Stimulated activated CD4-positive, alpha-beta T cell treated with anti-CD3 and anti-CD28 coated beads, Interleukin-4, amount 100 ng/mL, for 48 hours (primary cell): ENCODE measurements at places on chromosomes 11 and 22.

DNA sequence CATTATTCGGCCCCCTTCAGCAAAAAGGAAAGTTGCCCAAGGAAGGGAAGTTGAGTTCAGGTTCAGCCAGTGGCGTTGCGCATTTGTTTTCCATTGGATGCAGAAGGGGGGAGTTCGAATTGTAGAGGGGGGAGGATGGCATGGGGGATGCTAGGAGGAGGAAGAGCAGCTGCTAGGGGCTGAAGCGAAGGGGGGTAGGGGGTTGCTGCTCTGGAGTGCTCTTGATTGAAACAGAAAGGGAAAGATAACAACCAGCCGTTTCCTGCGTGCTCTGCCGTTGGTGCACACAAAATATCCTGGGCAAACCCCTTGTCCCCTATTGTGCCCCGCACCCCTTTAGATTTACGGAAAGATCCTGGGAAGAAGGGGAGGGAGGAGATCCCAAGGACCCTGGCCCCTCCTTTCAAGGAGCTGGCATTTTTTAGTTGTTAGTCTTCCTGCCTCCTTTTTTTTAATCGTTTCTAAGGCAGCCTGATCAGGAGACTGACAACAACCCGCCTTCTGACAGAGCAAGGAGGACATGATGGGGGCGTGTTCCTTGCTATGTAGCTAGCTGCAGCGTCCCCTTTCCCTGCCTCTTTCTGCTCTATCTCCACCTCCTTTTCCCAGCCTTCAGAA, 2.1 kb downstream of the KMT2A start:
- peak; percentile 28 for DNase-seq

DNA sequence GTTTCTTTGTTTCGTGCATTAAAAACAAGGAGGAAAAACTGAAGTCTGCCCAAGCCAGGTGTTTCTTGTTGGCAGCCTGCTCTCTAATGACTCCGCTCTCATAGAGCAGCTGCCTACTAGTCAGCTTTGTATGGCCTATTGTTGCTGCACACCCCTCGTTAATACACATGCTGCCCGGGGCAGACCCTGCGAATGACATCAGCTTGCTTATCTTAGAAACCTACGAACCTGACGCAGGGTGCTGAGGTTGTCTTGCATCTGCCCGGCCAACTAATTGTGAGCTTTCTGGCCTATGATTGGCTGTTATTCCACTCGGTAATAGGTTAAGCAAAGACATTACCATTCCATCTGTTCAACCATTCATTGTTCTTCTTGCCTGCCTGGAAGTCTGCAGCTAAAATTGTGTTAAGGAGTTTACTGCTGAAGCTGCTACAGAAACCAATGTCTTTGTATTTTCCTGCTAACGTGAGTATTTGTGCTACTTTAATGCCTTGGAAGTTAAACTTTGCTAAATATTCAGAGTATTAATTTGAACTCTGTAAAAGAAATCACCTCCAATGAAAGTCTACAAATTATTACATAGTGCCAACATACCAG, 37.5 kb downstream of the ZC3H12C start:
- DNase-seq, result no peak

- no peak for DNase-seq
Observed at GRCh38 chr11:99176430-99176829, 155.7 kb downstream of the CNTN5 start.

- no peak for DNase-seq
Observed at GRCh38 chr22:17228725-17229126, 9.5 kb upstream of the ADA2 start.

GRCh38 chr11:86869966-86870570, 69.7 kb downstream of the PRSS23 start:
- DNase-seq, result peak; percentile 10

DNA sequence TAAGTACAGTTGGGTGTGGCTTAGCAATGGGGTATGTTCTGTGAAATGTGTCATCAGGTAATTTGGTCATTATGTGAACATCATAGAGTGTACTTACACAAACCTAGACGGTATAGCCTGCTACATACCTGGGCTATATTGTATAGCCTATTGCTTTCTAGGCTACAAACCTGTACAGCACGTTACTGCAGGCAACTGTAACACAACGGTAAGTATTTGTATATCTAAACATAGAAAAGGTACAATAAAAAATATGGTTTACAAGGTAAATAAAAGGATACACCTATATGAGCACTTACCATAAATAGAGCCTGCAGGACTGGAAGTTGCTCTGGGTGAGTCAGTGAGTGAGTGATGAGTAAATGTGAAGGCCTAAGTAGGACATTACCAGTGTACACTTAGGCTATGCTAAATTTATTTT, 73.1 kb upstream of the GDPD4 start:
- no peak for DNase-seq

GRCh38 chr11:80523057-80523456, 1082.2 kb upstream of the TENM4 start:
- no peak for DNase-seq

DNA sequence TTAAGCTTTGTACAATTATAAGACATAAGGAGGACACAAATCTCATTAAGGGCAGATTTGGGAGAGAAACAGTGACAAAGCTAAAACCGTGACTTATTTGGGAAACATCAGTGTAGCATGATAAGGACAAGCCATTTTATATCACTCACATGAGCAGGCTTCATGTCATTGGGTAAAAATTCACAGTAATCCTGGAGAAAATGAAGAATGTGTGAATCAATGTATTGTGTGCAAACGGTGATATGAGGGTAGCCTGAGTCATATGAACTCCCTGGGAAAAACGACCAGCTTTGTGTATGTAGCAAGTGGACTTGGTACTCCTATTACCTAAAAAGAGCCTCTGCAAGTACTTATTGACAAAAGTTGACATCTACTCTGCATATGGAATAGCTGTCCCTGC, 6.0 kb upstream of the TRIM34 start:
- DNase-seq, result no peak

DNA sequence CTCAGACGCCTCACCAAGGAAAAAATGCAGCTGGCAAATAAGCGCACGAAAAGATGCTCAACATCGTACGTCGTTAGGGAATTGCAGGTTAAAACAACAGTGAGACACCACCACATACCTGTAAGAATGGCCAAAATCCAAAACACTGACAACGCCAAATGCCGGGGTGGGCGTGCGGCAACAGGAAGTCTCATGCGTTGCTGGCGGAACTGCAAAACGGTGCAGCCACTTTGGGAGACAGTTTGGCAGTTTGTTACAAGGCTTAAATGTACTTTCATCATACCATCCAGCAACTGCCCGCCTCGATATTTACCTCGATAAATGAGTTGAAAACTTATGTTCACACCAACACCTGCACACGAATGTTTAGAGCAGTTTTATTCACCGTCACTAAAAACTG, 7.5 kb upstream of the CTSD start:
- no peak for DNase-seq

DNA sequence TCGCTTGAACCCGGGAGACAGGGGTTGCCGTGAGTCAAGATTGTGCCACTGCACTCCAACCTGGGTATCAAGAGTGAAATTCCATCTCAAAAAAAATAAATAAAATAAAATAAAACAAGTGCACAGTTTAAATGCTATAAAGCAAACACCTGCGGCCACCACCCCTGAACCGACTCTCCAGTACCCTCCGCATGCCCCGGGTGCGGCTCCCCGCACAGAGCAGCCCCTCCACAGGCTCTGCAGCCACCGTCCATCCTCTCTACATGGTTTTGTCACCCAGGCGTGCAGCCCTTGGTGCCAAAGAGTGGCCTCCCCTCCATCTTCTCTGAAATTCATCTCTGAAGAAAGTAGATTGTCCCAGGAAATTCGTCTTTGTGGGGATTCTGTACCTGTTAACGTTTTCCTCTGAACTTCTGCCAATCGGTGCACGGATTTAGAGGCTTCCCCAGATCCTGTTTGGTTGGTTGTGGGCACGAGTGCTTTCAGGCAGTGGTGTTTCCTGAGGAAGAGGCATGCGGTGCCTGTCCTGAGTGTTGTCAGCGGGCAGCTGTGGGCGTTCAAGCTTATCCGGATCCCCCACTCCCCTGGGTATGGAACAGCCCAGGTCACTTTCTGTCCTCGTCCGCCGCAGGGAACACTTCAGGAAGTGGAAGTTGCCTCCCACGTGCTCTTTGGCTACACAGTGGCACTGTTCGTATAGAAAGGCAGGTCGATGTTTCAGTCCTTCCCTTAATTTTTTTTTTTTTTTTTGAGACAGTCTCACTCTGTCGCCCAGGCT, 4.1 kb downstream of the MIOX start:
- no peak for DNase-seq

DNA sequence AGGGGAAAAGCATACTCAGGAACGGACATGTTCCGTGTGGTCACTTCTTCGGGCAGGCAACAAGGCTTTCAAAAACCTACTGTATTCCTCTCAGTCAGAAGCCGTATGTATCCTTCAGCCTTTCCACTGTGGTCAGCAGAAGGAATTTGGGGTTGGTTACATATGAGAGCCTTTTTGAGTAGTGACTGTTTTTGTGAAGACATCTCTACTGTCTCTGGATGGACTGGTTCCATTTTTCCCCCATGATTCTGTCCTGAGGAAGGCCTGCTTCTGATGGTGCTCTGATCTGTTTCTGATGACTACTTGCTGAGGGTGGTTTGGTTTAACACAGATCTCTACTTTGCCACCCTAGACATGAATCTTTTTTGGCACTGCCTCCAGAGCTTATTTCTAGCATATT, 63.7 kb upstream of the HORMAD2 start:
- no peak for DNase-seq

DNA sequence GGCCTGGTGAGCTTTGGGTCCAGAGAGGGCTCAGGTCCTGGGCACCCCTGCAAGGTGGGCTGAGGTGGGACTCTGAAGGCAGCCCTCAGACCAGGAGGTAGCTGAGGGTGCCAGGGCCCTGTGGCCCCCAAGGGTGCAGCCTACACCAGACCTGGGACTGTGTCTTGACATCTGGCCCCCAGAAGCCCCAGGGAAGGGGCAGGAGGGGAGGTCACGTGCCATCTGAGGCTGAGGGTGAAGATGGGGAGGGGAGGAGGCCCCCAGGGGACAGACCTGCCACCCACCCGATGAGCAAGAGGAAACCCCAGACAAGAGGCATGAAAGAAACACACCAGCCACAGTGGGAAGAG, 520.2 kb downstream of the BRD1 start:
- DNase-seq, result no peak

- no peak for DNase-seq
Observed at GRCh38 chr11:131817687-131818188, 447.3 kb downstream of the NTM start.

GRCh38 chr22:49073873-49074417, 753.7 kb downstream of the BRD1 start:
- DNase-seq, result no peak

DNA sequence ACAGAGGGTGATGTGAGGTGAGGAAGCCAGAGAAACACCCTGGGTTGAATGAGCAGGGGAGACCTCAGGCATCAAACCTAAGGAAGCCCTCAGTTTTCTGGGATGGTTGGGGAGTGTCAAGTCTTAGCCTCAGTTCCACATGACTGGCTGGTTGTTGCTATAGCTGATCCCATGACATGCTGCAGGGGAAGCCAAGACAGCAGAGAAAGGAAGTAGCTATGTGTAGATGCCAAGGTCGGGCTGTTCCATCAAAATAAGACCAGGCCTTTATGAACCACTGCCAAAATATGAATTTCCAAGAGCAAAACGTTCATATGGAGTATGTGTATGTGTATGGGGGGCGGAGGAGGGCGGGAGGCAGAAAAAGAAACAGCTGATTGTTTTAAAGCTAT, 11.6 kb downstream of the CD59 start:
- no peak for DNase-seq
